Bronchial epithelial cell (primary cell): ENCODE measurements at places on chromosomes 7 and 10. TPM values are rescaled to one million over a fixed set of nuclear protein-coding genes. Genes with fewer than 3 reads are reported as not detected.

The GBX1 gene
- not detected in 2 replicates for total RNA-seq

The GRM8 gene
- 0.13 TPM in 1 of 2 replicates, not detected in the other for total RNA-seq

The NKX1-2 gene
- total RNA-seq, result 0.51 and 2.1 TPM in 2 replicates

The ZNF485 gene
- total RNA-seq, result 2.4 and 4.7 TPM in 2 replicates

The OPN1SW gene
- total RNA-seq, result not detected in 2 replicates

DNA sequence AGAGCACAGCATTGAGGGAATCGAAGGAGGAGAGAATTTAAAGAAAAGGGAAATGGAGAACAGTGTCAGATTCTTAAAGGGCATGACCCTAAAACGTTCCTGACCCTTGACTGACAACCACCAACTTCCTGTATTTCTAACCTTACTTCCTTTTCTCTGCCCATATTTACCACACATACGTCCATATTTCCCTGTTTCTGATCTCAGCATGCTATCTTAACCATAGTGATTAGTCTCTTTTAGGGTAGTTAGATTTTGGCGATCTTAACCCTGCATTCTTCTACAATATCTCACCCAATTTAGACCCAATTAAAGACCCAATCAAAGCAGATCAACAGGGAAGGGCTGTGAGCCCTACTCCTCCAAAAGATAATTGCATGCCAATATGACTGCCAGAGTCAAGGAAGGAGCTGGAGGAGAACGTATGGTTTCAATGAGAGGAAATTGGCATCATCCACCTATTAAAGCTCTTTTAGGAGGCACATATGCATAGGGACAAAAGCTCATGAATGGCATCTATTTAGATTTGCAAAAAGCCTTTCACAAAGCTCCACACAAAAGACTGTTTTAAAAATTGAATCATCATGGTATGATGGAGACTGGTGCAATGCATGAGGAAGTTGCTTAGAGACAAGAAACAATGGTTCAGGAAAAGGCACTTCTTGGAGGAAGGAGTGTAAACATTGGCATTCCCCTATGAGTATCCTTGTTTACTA is 49.0 kb upstream of the ARHGAP12 start:
- peak; percentile 90 for DNase-seq

DNA sequence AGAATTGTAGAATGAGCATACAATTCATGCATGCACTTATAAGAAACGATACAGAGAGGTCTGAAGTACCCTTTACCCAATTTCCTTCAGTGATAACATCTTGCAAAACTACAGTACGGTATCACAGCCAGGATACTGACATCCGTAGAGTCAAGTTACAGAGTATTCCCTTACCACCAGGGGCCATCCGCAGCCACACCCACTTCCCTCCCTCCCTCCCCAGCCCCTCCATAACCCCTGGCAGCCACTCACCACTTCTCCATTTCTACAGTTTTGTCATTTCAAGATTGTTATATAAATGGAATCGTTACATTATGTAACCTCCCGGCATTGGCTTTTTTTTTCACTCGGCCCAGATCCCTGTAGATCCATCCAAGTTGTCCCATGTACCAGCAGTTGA is 113.6 kb upstream of the RET start:
- no peak for DNase-seq

GRCh38 chr10:89942217-89942616 is 240.8 kb downstream of the KIF20B start:
- DNase-seq, result no peak

DNA sequence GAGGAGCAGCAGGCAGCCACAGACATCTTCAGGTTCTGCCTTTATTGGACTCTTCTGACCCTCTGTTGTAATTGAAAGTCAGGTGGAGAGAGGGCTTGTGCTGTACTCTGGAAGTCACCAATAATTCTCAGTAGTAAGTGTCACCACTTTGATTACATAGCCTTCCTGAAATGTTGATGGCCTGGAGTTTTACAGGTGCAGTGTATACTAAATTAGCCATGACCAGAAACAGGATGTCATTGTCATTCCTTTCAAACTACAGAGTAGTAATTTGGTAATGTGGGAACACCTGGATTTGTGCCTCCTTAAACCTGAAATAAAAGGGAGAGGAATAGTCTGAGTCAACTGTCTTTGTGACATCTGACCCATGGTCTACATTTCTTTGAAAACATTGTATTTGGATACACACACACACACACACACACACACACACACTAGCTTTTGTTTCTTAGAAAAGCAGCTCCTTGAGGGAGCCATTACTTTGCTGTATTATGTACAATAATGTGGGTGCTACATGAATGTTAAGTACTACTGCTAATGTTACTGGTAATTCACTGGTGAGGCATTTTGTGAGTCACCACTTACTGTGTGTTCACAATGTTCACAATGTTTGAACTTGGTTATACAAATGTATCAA is 19.6 kb downstream of the ARL4A start:
- DNase-seq, result peak; percentile 92

GRCh38 chr7:26919906-26920493 is 55.6 kb upstream of the SKAP2 start:
- peak; percentile 84 for DNase-seq

DNA sequence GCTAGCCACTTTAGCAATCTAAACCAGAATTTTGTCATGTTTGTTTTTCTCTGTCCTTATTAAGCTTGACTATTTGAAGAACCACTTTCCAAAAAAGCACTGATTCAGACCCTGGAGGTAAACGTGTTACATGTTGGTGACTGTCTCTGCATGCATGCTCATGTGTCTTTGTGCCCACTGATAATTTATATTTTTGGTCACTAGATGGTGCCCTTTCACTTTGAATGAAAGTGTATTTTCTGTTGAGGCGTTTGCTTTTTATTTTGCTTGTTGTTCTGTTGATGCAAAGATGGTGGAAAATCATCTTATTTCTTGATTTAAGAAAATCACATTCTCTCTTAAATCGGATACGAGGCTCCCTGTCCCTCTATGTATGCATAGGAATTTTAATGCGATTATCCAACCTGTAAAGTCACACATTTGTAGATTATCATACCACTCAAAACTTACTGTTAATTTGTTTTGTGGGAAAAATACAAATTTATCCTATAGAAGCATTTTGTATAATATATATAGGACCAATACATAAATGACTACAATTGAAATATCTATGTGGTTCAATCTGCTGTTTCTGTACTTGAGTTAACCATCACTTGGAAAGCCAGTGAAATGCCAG is 269.3 kb downstream of the BICC1 start:
- peak; percentile 71 for DNase-seq

DNA sequence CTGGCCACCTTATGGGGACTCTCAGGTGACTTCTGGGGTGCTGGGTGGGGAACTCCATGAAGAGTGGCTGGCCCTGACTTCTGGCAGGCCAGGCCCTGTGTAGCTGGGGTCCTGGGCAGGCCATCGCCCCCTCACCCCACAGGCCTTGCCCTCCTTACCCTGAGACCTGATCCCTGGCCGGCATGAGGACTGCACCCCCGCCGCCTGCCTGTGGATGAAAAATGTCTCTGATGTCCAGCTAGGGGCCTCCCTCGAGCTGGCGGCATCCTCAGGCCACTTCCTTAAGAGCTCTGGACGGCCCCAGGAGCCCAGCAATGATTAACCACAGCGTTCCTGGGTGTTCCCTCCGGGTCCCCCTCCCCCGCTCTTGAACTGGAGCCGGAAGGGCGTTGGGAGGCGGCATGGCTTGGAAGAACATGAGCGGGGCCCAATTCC is 31.8 kb upstream of the SHH start:
- DNase-seq, result no peak

DNA sequence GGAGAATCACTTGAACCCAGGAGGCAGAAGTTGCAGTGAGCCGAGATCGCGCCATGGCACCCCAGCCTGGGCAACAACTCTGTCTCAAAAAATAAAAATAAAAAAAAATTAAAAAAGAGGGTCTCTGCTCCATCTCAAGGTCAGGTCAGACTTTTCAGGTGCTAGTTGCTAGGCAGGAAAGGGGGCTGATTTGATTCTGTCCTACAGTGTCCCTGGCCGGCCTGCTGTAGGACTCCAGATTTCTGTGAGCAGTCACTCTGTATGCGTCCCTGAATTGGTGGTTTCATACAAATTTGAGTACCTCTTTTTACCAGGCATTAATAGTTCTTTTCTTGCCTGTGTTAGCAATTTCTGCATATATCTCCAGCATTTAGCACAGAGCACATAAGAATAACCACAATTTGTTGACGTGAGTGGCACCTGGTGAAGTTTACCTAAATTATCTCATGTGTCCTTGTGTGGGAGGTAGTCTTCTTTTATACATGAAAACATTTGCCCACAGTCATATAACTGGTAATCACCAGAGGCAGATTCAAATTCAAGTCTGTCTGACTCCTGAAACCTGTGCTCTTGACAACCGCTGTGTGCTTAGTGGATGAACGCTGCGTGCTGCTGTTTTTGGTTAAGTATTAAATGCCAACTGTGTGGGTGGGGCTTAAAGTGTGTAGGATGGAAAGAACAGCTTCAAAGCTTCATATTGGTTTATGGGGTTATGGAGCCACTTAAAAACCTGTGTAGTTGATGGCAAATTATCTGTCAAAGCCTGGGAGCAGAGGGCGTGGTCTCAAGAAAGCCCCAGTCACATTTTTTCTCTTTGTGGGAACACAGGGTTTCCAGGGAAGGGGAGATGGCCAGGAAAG is 3.2 kb upstream of the ZNF775 start:
- DNase-seq, result no peak

GRCh38 chr7:48041653-48041970 is 6.3 kb downstream of the C7orf57 start:
- peak; percentile 67 for DNase-seq

- DNase-seq, result no peak
Measured at GRCh38 chr7:98180751-98181150, 30.5 kb upstream of the BHLHA15 start.

DNA sequence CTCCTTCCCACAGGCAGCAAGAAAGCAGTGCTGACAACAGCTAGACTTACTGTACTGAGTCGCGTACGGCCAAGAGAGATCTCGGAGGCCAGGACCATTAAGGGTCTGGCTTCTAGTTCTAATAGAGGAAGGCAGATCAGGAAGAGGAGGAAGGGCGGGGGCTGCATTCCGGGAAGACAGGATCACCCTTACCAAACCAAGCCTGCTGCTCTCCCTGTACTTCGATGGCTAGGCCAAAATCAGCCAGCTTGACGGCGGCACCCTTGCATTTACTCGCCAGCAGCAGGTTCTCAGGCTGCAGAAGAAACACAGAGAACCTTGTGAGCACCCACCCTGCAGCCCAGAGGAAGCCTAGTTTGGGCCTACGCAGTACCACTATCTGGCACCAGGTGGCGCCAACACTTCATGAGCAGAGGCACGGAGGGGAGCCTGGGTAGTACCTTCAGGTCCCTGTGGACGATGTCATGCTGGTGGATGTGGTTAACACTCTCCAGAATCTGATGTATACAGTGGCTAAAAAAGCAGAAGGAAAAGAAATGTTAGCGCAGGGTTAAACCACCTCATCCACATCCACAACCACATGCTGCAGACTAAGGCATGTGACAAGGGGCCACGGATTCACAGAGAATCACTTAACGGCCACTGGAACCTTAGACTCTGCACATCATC is 25.4 kb downstream of the CAMK2G start:
- DNase-seq, result peak; percentile 57
